ENCODE measurements at places on chromosomes 4 and X. TPM values are rescaled to one million over a fixed set of nuclear protein-coding genes. Genes with fewer than 3 reads are reported as not detected.

DNA sequence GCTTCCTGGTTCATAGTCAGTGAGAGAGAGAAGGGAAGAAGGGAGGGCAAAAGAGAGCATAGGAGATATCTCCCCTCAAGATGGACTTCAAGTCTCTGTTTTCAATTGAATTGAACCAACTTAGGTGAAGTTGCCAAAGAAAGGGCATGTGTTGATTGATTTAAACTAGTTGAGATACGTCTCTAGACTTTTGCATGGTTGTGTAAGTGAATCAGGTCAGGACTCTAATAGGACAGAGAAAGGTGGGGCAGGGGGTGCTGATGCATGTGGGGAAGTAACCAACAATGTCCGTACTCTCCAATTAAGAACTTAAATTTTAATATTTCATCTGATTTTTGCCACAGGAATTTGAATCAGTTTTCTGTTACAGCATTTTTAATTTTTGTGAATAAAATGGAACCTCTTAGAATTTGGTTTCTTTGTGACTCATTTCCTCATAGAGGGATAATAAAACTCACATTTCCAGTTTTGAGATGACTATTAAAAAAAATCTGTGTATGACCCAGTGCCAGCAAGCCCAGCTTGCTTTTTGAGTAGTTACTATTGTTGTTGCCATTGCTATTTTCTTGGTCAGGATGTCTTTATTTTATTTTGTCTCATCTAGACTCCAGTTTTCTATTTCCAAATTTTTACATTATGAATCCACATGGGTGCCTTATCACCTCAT, 37.3 kb downstream of the SLIT2 start:
- DNase-seq = no peak
- no peaks in the 10 kb centered on the region for H3K36me3 ChIP-seq
- no peak overlapping the region for H3K4me3 ChIP-seq
- no peak overlapping the region for H3K27ac ChIP-seq
- H3K4me1 ChIP-seq = peaks cover 1% of the 10 kb centered on the region

The PDZD4 gene
- total RNA-seq = 11.9 TPM

DNA sequence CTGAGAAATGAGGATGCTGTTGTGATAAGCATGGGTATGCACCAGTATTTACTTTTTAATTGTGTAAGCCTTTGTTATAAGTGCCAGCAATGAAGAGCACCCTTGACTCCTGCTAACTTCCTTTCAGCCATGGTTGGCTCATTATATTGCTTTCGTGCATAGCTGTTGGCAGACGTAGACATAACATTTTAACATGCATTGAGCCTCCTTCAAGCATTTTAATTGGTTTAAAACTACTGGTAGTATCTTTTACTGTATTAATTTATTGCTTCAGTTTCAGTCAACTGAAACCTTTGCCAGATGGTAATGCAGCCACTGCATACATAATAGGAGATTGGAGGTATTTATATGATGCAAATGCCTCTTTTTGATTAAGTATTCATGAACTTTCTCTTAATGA, 1285.4 kb downstream of the PCDH18 start:
- no peak overlapping the region for H3K27ac ChIP-seq
- no peaks in the 10 kb centered on the region for H3K27me3 ChIP-seq
- no peaks in the 10 kb centered on the region for H3K4me1 ChIP-seq
- DNase-seq = no peak
- no peak overlapping the region for H3K4me3 ChIP-seq

The TBC1D8B gene
- total RNA-seq = 12.8 TPM

DNA sequence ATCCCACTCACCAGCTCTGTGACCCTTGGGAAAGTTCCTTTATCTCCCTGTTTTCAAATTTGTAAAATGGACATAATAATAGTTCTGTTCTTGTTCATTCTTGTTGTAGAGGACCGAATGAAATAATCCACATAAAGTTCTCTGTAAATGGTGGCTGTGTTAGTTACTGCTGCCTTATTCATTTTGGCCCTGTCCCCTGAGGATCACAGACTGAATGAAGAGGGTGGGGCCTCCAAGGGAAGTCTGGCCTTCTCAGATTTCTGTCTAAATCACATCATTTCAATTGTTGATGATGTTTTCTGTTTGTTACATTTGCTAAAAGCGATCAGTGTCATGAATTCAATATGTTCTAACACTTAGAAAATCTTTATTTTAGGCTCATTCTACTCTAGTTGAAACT, 117.9 kb downstream of the PPEF1 start:
- H3K36me3 ChIP-seq = no peaks in the 10 kb centered on the region
- H3K27ac ChIP-seq = no peak overlapping the region
- H3K4me1 ChIP-seq = peaks cover 1% of the 10 kb centered on the region
- no peak for DNase-seq
- H3K4me3 ChIP-seq = no peak overlapping the region

DNA sequence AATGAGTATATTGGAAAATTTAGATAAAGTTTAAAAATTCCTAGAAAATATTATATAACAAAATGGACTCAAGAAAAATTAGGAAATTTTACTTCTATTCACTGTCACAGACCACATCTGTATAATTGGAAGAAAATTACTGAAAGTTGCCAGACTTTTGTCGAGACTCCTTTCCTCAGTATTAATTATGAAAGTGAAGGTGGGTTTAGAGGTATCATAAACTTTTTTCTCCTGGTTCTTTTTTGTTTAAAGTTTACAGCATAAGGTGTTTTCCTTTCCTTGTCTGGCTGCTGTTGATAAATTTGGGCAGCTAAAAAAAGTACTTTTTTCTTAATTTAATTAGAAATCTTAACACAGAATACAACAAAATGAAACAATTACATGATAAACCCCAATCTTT, 6.7 kb upstream of the TEX13D start:
- DNase-seq = no peak
- no peak overlapping the region for H3K27ac ChIP-seq
- no peaks in the 10 kb centered on the region for H3K36me3 ChIP-seq
- H3K27me3 ChIP-seq = no peaks in the 10 kb centered on the region

- peaks cover 4% of the 10 kb centered on the region for H3K27me3 ChIP-seq
- peak; percentile 55 for DNase-seq
- no peak within 1 kb of the TSS for H3K27ac ChIP-seq
- H3K4me1 ChIP-seq = no peaks in the 10 kb centered on the region
Observed at GRCh38 chr4:65670331-65671031, at the start of gene EPHA5. EPHA5 (minus strand) TSS chr4:65670489; CDS start chr4:65669742, 747 bp downstream.

The ZMAT1 gene
- 9.0 TPM for total RNA-seq

DNA sequence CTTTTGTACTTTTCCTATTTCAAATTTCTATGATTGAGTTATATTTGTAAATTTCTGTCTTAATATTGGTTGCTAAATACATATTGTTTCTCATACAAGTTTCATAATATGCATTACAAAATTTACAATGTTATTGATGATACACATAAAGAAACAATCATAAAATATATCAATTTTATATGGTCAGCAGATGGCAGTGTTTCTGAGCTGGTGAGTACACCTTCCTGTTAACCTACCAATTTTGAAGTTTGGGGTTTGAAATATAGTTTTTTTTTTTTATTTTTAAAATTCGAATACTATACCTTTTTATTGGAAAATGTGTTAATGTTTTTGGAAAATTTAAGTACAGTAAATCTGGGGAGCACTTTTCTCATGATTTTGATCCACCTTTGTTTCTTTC, 1953.1 kb upstream of the ADGRL3 start:
- H3K4me3 ChIP-seq = no peak overlapping the region
- no peaks in the 10 kb centered on the region for H3K27me3 ChIP-seq
- no peak overlapping the region for H3K27ac ChIP-seq
- H3K36me3 ChIP-seq = no peaks in the 10 kb centered on the region
- H3K4me1 ChIP-seq = no peaks in the 10 kb centered on the region

- no peak overlapping the region for H3K4me3 ChIP-seq
- no peaks in the 10 kb centered on the region for H3K27me3 ChIP-seq
- H3K27ac ChIP-seq = no peak overlapping the region
Observed at GRCh38 chrX:147848543-147849443, 62.9 kb upstream of the FMR1 start.

The PGAM4 gene
- total RNA-seq = not detected

GRCh38 chrX:110142096-110142495, 139.2 kb downstream of the TMEM164 start:
- no peaks in the 10 kb centered on the region for H3K36me3 ChIP-seq
- no peak for DNase-seq
- no peaks in the 10 kb centered on the region for H3K27me3 ChIP-seq
- no peak overlapping the region for H3K4me3 ChIP-seq

The FAM193A gene
- total RNA-seq = 23.8 TPM

- H3K4me1 ChIP-seq = no peaks in the 10 kb centered on the region
- H3K4me3 ChIP-seq = no peak overlapping the region
- H3K36me3 ChIP-seq = no peaks in the 10 kb centered on the region
- H3K27me3 ChIP-seq = no peaks in the 10 kb centered on the region
Observed at GRCh38 chrX:104488811-104489210, 77.2 kb upstream of the IL1RAPL2 start.

GRCh38 chr4:101696276-101697010, 94.1 kb upstream of the BANK1 start:
- no peak overlapping the region for H3K4me3 ChIP-seq
- DNase-seq = no peak
- H3K4me1 ChIP-seq = no peaks in the 10 kb centered on the region
- no peak overlapping the region for H3K27ac ChIP-seq

The USP26 gene
- total RNA-seq = not detected

GRCh38 chrX:130975947-130976346, 72.9 kb upstream of the ENOX2 start:
- H3K27me3 ChIP-seq = no peaks in the 10 kb centered on the region
- H3K4me3 ChIP-seq = no peak overlapping the region
- H3K4me1 ChIP-seq = no peaks in the 10 kb centered on the region
- DNase-seq = no peak
- H3K27ac ChIP-seq = no peak overlapping the region

Data from aorta (tissue), 5 donors.